ENCODE measurements at places on chromosomes 1 and 21. TPM values are rescaled to one million over a fixed set of nuclear protein-coding genes. Genes with fewer than 3 reads are reported as not detected.

DNA sequence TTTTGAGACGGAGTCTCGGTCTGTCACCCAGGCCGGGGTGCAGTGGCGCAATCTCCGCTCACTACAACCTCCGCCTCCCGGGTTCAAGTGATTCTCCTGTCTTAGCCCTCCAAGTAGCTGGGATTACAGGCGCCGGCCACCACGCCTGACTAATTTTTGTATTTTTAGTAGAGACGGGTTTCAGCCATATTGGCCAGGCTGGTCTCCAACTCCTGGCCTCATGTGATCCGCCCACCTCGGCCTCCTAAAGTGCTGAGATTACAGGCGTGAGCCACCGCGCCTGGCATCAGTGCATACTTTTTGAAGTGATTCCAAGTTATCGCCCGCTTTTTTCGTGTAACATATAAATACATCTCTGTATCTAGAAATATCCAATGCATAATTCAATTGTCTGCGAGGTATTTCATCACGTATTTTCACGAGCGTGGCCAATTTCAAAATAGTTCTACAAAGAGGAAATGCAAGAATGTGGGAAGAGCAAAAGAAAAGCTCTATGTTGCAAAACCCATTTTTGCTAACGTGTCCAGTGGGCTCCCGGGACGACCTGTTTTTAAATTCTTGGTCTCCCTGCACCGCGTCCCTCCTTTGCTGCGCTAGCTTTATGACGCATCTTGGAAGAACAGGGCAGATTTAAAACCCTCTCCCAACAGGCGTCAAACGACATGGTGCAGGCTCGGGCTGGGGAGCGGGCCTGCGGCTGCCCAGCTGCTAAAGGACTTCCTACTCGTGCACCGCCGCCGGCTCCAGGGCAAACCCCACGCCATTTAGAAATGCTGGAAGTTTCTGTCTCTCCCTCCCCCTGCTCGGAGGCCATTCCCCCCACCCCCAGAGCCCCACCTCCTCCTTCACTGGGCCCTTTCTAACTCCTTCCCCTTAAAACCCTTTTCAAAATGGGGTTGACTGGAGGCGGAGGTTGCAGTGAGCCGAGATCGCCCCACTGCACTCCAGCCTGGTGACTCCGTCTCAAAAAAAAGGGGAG is 923 bp upstream of the IFNGR2 start:
- no peaks in the 10 kb centered on the region for H3K36me3 ChIP-seq
- peak; percentile 92 for DNase-seq
- no peaks in the 10 kb centered on the region for H3K27me3 ChIP-seq
- H3K4me1 ChIP-seq: peaks cover 29% of the 10 kb centered on the region

GRCh38 chr1:213688655-213689054 is 299.1 kb upstream of the PROX1 start:
- H3K27ac ChIP-seq: no peak overlapping the region
- peak; percentile 34 for DNase-seq
- H3K4me1 ChIP-seq: no peaks in the 10 kb centered on the region
- H3K27me3 ChIP-seq: no peaks in the 10 kb centered on the region
- H3K4me3 ChIP-seq: no peak overlapping the region
- no peaks in the 10 kb centered on the region for H3K36me3 ChIP-seq

GRCh38 chr1:226714148-226714547 is 24.9 kb downstream of the ITPKB start:
- no peaks in the 10 kb centered on the region for H3K36me3 ChIP-seq
- H3K4me3 ChIP-seq: no peak overlapping the region
- no peak for DNase-seq
- H3K27ac ChIP-seq: no peak overlapping the region
- peaks cover 19% of the 10 kb centered on the region for H3K4me1 ChIP-seq
- no peaks in the 10 kb centered on the region for H3K27me3 ChIP-seq

GRCh38 chr1:57520743-57521515 is 97.1 kb upstream of the DAB1 start:
- no peak overlapping the region for H3K4me3 ChIP-seq
- DNase-seq: no peak
- no peaks in the 10 kb centered on the region for H3K4me1 ChIP-seq
- H3K27ac ChIP-seq: no peak overlapping the region
- no peaks in the 10 kb centered on the region for H3K36me3 ChIP-seq
- no peaks in the 10 kb centered on the region for H3K27me3 ChIP-seq

The AUNIP gene
- not detected for total RNA-seq

The CDC42 gene
- 241 TPM for total RNA-seq

DNA sequence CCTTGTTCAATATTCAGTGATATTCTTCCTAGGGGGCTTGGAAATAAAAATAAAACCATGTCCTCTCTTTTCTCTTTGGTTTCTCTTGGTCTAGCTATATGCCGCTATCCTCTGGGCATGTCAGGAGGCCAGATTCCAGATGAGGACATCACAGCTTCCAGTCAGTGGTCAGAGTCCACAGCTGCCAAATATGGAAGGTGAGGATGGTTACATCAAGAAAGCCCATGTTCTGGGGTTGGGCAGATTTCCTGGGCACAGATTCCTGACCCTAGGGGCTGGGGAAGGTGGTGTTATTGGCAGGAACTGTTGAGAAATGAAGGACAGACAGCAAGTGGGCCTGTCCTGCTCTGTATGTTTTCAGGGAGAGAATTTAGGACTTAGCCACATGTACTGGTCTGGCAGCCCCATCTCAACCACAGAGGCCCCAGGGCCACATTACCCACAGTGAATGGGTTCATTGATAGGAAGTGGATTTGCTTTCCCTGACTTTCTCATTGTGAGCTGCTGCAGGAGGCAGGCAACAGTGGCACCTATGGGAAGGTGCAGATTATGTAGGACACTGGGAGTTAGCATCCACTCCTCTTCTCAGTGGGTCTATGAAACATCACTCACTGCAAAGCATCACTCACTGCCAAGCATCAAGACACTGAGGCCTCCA is 37.4 kb upstream of the HSD17B7 start:
- DNase-seq: no peak
- no peak overlapping the region for H3K27ac ChIP-seq
- H3K4me1 ChIP-seq: no peaks in the 10 kb centered on the region

- no peak for DNase-seq
- H3K4me3 ChIP-seq: no peak overlapping the region
- H3K4me1 ChIP-seq: no peaks in the 10 kb centered on the region
- no peak overlapping the region for H3K27ac ChIP-seq
- H3K36me3 ChIP-seq: no peaks in the 10 kb centered on the region
Measured at GRCh38 chr1:110234691-110235090, 24.6 kb downstream of the KCNC4 start.

- no peaks in the 10 kb centered on the region for H3K27me3 ChIP-seq
- H3K4me3 ChIP-seq: no peak overlapping the region
Measured at GRCh38 chr1:230814949-230815692, 53.2 kb downstream of the C1orf198 start.

DNA sequence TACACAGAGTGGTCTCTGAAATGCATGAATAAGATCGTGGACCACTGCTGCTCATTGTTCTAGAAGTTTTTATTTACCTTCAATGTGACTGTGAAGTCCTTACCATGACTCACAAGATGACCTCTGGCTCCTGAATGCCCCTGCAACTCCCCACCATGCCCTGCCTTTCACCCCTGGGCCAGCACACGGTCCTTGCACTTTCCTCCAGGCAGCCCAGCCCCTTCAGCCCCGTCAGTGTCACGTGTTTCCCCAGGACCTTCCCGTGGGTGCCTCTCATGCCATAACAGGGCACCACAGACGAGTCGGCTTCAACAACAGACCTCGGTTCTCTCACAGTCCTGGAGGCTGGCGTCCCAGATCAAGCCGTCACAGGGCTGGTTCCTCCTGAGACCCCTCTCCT is 62.1 kb downstream of the B3GALT5 start:
- no peak for DNase-seq
- peaks cover 32% of the 10 kb centered on the region for H3K4me1 ChIP-seq
- no peak overlapping the region for H3K27ac ChIP-seq
- no peaks in the 10 kb centered on the region for H3K36me3 ChIP-seq
- H3K27me3 ChIP-seq: no peaks in the 10 kb centered on the region

The SGIP1 gene
- 22.8 TPM for total RNA-seq

DNA sequence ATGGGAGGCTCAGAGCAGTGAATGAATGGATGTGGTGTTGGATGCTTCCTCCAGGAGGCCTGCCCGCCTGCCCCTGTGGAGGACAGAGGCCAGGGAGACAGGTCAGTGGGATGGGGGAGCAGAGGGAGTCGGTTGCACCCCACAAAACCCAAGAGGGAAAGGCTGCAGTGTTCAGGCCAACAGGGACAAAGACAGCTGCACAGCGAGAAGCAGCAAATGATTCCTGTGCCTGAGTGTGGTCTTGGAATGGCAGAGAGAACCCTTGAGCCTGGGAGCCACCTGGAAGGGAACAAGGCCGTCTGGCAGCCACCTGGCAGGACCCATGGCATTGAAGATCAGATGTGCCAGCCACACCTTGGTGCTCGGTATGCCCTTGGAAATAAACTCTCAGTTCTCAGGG is 8.1 kb downstream of the TFF3 start:
- no peak overlapping the region for H3K27ac ChIP-seq
- H3K27me3 ChIP-seq: no peaks in the 10 kb centered on the region
- H3K4me1 ChIP-seq: peaks cover 23% of the 10 kb centered on the region
- no peak for DNase-seq
- no peak overlapping the region for H3K4me3 ChIP-seq

- peaks cover 13% of the 10 kb centered on the region for H3K4me1 ChIP-seq
- H3K27me3 ChIP-seq: no peaks in the 10 kb centered on the region
- no peak overlapping the region for H3K4me3 ChIP-seq
- H3K27ac ChIP-seq: no peak overlapping the region
- no peaks in the 10 kb centered on the region for H3K36me3 ChIP-seq
Measured at GRCh38 chr21:41709965-41710822, 56.7 kb downstream of the RIPK4 start.

- H3K27ac ChIP-seq: no peak overlapping the region
- DNase-seq: no peak
- no peak overlapping the region for H3K4me3 ChIP-seq
- no peaks in the 10 kb centered on the region for H3K36me3 ChIP-seq
- no peaks in the 10 kb centered on the region for H3K27me3 ChIP-seq
Measured at GRCh38 chr1:234330843-234331215, 42.4 kb upstream of the COA6 start.

DNA sequence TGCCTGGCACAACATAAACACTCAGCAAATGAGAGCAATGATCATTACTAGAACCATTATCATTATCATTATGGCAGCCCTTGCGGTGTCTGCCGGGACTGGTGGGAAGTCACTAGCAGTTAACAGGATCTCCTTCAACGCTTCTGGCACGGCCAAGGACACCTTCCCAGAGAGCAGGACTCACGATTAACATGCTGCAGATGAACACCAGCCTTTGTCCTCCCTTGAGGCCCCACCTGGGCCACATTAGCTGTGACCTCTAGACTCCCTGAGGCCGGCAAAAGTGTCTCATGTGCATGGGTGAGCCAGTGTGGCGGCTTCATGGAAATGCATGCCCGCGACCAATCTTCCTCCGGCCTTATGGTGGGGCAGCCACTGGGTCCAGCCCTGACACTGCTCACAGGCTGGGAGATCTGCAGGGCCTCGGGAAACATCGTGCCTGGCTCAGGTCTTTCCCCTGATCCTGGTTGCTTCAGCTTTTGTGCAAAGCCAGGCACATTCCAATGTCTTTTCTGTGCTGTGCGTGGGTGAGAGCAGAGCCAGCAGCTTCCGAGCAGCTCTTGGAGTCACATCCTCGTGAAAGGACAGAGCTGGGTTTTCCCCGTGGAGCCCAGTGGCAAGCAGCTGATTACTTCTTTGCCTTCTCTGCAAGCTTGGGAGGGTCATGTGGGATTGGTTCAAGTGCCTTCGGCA is 107.3 kb downstream of the HMGB4 start:
- H3K36me3 ChIP-seq: no peaks in the 10 kb centered on the region
- H3K27ac ChIP-seq: no peak overlapping the region
- H3K27me3 ChIP-seq: no peaks in the 10 kb centered on the region
- no peak for DNase-seq
- no peaks in the 10 kb centered on the region for H3K4me1 ChIP-seq

- H3K36me3 ChIP-seq: no peaks in the 10 kb centered on the region
- H3K4me1 ChIP-seq: no peaks in the 10 kb centered on the region
- H3K27me3 ChIP-seq: no peaks in the 10 kb centered on the region
- H3K4me3 ChIP-seq: no peak overlapping the region
Measured at GRCh38 chr1:64569411-64569810, 99.5 kb downstream of the CACHD1 start.

GRCh38 chr21:27154451-27155129 is 187.7 kb upstream of the ADAMTS5 start:
- no peaks in the 10 kb centered on the region for H3K36me3 ChIP-seq
- no peaks in the 10 kb centered on the region for H3K27me3 ChIP-seq
- DNase-seq: no peak

DNA sequence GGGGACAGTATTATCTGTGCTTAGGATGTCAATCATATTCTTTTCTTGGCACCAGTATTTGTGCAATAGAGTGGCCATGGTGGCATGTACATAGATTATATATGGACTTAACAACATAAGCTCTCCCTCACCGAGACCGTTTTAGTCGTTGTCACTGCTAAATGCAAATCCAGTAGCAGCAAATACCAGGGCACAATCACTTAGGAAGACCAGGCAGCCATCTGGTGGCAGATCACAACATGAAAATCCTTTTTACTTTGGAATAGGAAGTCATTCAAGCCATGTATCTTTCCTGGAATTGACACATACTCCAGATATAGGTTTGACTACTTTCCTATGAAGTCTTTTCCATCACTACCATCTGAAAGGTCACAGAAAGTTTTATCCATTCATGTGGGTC is 53.2 kb upstream of the C1orf87 start:
- H3K27me3 ChIP-seq: no peaks in the 10 kb centered on the region
- no peak for DNase-seq
- no peaks in the 10 kb centered on the region for H3K4me1 ChIP-seq
- H3K4me3 ChIP-seq: no peak overlapping the region

The MMEL1 gene
- 0.98 TPM for total RNA-seq

- DNase-seq: no peak
- H3K27me3 ChIP-seq: no peaks in the 10 kb centered on the region
- no peaks in the 10 kb centered on the region for H3K36me3 ChIP-seq
- H3K27ac ChIP-seq: no peak overlapping the region
Measured at GRCh38 chr1:153231363-153231762, 14.0 kb downstream of the PRR9 start.

The IPP gene
- total RNA-seq: 20.1 TPM

DNA sequence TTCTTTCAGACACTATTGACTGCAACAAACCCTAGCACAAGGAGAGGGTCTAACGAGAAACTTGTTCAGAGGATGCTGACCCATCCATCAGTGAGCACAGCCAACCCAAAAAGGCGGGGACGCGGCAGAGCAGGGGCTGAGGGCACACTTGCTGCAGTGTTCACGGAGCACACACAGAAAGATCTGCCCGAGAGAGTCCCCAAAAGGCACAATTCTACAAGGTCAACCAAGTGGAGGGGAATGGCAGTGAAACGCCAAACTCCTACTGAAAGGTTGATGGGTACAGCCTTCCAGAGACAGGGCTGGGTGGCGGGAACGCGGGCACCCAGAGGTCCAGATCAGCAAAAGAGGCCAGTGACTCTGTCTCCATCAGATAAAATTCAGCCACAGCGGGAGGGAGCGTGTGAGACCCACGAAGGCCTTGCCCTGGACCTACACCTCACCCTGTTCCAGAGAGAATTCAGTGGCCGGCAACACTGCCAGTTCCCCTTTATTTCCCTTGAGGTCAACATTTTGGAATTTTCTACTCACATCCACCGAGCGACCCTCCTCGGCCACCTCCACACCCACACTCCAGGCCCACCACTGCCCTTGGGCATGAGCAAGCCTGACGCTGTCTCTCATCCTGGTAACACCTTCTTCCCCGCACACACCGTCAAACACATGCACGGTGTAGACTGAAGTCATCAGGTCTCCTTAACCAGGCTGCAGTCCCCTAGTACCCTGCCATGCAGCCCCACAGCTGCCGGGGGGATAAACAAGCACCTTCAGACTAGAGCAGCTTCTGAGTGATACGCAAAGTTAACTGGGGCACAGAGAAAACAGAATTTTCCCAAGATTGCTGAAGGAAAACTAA is 5.5 kb downstream of the GNG4 start:
- H3K27ac ChIP-seq: no peak overlapping the region
- no peak for DNase-seq
- peaks cover 12% of the 10 kb centered on the region for H3K4me1 ChIP-seq
- no peak overlapping the region for H3K4me3 ChIP-seq

Data from thyroid gland (tissue), 4 donors.